Stimulated activated CD8-positive, alpha-beta memory T cell treated with anti-CD3 and anti-CD28 coated beads, Interleukin-4, amount 100 ng/mL, for 1 hour (primary cell): ENCODE measurements at places on chromosomes 3 and 15.
A peak's percentile ranks its signal among the peaks of the same experiment; 100 is the strongest.

- DNase-seq = no peak
Measured at GRCh38 chr3:196994056-196994455, 25.4 kb upstream of the PIGZ start.

DNA sequence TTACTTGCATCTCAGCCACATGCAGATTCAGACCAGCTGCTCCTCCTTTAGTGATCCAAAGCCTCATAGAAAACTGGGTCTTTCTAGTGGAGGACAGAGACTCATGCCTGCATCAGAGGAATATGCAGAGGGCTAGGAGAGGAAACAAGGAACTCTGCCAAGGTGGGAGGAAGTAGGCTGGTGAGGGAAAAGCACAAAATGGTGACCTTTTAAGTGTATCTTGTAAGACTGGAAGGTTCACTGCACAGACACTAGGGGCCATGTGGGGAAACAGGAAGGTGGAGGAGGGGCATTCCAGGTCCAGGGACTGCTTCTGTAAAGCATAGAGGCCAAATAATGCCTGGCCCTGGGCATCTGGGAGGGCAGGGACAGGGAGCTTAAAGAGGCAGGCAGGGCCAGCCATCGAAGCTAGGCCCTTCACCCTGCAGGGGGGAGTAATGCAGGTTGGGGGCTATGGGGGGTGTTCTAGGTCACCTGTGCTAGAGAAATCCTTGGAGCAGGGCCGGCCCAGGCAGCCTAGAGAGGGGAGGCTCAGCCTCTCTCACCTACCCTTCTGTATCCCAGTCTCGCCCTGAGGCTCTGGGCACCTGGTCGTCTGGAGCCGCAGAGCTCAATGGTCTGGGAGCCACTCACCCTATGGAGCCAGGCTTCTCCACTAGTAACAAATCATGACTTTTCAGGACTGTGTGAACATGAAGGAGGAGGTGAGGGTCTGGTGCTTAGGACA is 117.7 kb downstream of the DNAJB8 start:
- no peak for DNase-seq

GRCh38 chr3:46496746-46497555 is 825 bp upstream of the RTP3 start:
- peak; percentile 11 for DNase-seq

DNA sequence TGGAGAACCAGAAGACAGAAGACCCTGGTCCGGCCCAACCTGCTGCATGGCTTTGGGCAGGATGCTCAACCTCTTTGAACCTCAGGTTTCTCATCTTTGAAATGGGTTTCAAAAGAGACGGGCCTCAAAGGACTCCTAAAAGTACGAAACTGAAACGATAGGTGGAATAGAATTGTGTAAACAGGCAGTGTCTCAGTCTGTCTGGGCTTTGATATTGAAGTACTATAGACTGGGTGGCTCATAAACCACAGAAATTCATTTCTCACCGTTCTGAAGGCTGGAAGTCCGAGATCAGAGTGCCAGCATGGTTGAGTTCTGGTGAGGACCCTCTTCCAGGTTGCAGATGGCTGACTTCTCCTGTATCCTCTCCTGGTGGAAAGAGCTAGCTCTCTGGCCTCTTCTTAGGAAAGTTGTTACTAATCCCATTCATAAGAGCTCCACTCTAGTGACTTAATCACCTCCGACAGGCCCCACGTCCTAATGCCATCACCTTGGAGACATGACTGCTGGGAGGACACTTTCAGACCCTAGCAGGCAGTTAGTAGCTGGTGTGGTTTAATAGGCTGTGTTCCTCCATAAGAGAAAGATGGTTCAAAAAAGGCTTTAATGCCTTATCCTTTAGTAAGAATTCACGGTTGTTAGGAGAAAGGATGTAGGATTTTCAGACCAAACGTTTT is 35.7 kb downstream of the SSUH2 start:
- no peak for DNase-seq

- DNase-seq = no peak
Measured at GRCh38 chr3:188573956-188574355, 420.0 kb downstream of the LPP start.

DNA sequence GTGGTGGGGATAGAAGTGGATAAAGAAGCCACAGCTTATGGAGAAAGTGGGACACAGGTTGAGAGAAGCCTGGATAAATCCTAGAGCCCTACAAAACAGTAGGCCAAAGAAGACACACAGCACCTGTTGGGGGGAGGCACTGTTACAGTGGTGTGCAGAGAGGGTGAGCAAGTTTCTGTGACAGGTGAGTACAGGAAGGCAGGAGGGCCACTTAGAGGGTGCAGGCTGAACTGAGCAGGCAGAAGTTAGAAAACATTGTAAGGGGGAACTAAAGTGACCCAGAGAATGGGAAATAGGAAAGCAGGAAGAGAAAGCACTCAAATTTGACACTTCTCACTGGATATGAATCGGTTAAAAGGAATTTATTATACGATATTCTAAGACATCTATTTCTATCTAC is 146.1 kb upstream of the TMCO5A start:
- DNase-seq = no peak

GRCh38 chr3:25902586-25902985 is 112.7 kb downstream of the OXSM start:
- DNase-seq = no peak

- no peak for DNase-seq
Measured at GRCh38 chr3:115671761-115672455, 48.6 kb downstream of the GAP43 start.

DNA sequence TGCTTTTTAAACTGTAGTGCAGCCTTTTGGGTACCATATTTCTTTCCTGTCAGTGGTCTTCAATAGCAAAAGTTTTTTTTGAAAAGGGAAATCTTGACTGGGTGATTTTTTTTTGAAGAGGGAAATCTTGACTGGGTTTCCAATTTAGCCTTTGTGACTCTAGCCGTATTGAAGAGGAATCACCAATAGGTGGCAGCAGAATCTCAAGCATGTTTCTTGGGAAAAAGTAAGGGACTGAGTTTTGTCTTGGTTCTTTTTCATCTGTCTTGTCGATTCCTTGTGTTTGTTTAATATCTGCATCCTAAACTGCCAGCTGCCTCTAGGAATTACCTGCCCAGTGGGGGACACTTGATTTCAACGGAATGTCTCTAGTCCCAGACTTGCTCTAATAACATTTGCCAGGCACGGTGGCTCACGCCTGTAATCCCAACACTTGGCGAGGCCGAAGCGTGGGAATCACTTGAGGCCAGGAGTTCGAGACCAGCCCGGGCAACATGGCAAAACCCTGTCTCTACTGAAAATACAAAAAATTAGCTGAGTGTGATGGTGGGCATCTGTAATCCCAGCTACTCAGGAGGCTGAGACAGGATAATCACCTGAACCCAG is 89.2 kb downstream of the RBPMS2 start:
- no peak for DNase-seq

- no peak for DNase-seq
Measured at GRCh38 chr3:110679285-110679684, 392.3 kb upstream of the NECTIN3 start.

- DNase-seq = no peak
Measured at GRCh38 chr3:128011140-128011539, 41.1 kb upstream of the SEC61A1 start.

- no peak for DNase-seq
Measured at GRCh38 chr15:79653533-79653932, 221.4 kb downstream of the MINAR1 start.

GRCh38 chr3:31312400-31312799 is 220.3 kb upstream of the STT3B start:
- DNase-seq = no peak

GRCh38 chr3:158733656-158734055 is 1.4 kb upstream of the RARRES1 start:
- no peak for DNase-seq

GRCh38 chr3:16484216-16484615 is 29.3 kb downstream of the RFTN1 start:
- no peak for DNase-seq

DNA sequence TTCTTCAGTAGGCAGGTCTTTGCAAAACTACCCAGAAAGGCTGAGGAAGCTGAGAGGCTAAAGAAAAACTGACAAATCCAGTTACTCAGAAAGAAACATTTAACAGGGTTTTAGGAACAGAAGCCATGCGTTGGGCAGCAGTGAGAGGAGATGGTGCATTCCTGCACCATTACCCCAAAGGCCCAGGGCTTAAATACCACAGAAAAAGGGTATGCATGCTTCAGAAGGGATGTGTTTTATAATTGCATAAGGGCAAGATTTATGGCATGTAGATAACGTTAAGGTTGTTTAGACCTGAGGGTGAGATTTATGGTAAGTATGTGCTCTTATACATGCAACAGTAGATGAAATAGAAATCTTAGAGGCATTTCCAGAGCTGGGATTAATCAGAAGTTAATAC is 10.0 kb downstream of the C3orf52 start:
- DNase-seq = no peak

- no peak for DNase-seq
Measured at GRCh38 chr15:27271258-27271657, 300.3 kb downstream of the GABRG3 start.

GRCh38 chr3:146280864-146281263 is 30.0 kb upstream of the PLSCR4 start:
- DNase-seq = no peak

DNA sequence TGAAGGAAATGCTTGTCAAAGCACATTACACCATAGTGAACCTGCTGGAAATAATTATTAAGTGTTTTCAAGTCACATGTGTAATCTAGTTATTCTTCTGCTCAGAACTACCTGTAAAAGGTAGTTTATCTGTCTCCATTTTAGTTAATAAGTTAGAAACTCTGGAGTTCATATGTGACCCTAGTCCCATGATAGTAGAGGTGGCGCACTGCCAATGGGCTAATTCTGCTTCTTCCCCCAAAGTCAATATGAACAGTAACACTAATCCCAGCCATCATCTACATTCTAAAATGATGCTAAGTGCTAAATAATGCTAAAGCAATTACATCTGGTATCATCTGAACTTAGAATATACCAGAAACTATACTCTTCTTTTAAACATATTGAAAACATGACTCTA is 361.0 kb upstream of the NECTIN3 start:
- DNase-seq = no peak

- DNase-seq = peak; percentile 14
Measured at GRCh38 chr15:43225201-43225949, 4.6 kb upstream of the EPB42 start.

DNA sequence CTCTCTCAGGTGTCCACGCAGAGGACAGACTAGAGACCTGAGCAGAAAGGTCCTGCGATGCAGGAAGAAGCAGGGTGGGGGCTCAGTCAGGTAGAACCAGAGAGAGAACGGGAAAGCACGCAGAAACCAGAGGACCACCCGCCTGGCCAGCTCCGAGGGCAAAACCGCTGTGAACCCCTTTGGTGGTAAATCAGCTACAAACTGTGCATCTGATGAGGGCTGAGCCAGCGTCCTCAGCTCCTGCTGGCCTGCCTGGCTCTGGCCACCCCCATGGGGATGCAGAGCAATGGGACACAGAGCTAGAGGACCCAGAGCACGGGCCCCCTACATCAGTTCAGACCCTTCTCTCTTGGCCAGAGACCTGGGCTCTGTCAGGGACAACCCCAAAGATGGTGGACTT is 44.6 kb downstream of the WNT7A start:
- no peak for DNase-seq

DNA sequence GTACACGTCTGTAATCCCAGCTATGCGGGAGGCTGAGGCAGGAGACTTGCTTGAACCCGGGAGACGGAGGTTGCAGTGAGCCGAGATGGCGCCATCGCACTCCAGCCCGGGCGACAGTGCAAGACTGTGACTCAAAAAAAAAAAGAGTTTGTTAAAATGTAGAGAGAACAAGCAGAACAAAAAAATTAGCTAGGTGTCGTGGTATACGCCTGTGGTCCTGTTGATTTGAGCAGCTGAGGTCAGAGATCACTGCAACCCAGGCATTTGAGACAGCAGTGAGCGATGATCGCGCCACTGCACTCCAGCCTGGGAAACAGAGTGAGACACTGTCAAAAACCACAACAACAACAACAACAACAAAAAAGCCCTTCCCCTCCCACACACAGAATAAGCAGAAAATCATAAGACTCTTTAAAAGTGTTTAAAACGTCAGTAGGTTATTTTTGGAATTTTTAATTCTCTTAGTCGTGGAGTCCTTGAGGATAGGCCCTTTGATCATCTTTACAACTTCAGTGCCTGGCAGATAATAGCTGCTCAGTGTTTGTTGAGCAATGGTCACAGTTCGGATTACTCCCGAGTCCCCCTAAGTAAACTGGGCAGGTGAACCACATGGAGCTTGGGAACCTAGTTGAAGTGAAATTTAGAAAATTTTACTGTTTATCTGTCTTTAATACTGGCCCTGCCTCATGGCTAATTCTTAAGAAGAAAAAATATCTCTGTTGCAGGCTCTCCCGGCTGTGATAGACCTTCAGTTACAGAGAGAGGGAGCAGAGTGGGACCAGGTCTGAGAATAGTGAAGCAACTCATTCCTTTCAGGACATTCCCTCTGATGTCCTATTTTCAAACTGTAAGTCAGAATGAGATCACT is 6.2 kb downstream of the NIPA2 start:
- DNase-seq = no peak

GRCh38 chr15:67140078-67140833 is 74.9 kb downstream of the SMAD3 start:
- no peak for DNase-seq

GRCh38 chr15:94834494-94834893 is 603.1 kb downstream of the MCTP2 start:
- DNase-seq = no peak

DNA sequence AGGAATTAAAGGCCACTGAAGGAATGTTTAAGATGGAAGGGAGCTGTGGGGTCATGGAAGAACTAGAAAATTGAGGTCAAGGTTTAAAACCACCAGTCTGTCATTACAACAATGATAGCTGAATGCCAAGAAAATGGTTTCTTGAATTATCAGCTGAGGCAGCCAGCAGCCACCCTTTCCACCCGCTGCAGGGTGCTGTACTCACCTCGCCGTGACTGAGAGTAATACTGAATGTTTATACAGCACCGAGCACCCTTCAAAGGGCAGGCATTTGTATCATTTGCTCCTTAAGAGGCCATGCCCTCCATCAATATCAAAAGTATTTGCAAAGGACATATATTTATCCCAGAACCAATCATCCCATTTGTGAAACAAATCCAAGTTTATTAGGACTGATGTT is 402.8 kb downstream of the VPS13C start:
- no peak for DNase-seq

DNA sequence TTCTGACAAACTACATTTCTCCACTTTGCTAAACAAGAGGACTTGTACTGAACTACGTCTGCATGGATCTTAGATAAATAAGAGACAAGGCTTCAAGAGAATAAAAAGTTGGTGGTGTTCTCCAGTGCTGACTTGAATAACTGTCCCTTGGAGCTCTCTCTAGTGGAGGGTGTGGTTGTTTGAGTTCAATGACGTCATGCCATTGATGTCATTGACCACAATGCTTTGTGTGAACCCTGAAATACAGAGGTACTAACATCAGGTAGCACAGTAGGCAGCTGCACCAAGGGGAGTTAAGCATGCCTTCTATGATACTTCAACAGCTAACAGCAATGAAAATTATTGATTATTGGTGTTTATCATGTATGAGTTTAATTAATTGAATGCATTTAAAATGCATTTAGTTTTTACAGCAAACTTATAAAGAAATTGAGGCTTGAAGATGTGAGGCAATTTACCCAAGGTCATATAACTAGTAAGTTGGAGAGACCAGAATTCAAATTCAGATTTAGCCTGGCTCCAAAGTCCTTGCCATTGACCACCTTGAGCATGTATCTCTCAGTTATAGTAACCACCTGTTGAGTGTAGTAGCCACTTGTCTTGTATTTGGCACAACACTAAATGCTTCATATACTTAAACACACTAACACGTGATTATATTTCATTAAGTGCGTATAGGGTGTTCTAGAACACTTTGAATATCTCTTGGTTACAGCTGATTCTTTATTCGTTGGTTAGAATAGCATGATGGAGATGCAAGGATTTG is 126.0 kb upstream of the ANKRD28 start:
- DNase-seq = no peak
